ENCODE measurements at places on chromosomes 6 and 20. TPM values are rescaled to one million over a fixed set of nuclear protein-coding genes. Genes with fewer than 3 reads are reported as not detected.

Gene PI16
- not detected for total RNA-seq

DNA sequence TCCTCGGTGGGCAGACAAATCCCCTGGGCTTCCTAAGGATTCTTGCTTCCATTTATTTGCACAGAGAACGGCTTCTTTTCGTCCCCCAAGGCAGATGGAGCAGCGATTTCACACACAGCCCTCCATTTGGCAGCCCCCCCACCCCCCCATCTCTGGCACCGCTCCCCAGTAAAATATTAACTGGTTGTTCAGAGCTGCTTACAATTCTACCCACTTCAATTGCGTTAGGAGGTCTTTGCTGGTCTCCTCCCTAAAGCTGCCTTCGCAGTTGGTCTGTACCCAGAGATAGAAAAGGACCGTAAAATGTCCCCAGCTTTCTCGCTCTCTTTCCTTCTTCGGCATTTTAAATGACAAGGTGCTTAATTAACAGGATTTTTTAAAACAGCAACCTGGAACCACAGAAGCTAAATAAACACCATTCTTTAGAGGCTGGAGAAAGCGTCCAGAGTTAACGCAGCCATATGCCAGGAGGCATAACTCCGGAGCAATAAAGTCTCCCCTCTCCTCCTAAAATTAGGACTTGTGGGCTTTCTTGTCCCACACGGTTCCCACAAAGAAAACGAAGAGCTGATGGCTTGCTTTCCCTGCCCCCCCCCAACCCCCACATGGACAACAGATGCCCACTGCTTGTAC lies 1.7 kb upstream of the ZMYND8 start:
- no peak for DNase-seq

DNA sequence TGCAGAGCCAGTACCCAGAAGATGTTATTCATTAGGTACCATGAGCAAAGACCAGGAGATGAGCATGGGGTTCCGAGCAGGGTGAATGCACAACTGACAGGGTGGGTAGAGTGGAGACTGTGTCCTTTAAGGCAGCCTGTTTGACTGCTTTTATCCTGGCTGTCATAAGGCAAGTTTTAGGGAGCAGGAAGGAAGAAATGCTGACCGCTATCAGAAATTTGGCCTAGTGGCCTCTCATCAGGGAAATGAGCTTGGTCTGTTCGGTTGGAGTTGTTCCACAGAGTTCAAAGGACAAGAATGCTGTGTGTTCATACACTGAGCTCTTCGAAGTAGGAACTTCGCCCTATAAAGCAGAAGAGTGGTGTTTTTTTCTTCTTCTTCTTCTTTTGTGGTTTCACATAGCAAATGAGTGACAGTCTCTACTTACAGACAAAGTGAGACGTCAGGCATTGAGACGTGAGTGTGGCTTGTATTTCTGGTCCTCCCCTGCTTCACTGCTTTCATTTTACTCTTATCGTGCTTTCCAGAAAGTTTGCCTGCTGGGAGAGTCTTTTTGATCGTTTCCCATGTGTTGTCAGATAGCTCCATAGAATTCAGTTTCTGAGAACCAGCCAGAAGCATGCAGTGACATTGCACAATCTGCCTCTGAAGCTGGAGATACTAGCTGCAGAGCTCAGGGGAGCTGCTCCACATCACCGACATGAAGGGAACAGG lies at the start of gene CASS4:
TSS of gene CASS4 (plus strand) at position 502 of the 714 bp plus-strand sequence. CDS start at position 701, 199 bp downstream.
- DNase-seq, result peak; percentile 63

- no peak for DNase-seq
Measured at GRCh38 chr20:6053776-6054688, at the start of gene LRRN4. LRRN4 (minus strand) TSS chr20:6054060; CDS start chr20:6052799, 1,261 bp downstream.

DNA sequence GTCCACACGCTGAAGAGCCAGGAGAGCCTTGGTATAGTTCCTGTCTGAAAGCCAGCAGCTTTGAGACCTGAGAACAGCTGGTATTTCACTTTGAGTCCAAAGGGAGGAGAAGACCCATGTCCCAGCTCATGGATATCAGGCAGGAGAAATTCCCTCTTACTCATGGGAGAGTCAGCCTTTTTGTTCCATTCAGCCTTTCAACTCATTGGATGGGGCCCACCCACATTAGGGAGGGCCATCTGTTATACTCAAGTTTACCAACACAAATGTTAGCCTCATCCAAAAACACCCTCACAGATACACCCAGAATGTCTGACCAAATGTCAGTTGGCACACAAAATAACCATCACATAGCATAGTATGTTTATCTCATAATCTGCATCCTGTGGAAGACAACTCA lies 80.1 kb downstream of the GMDS start:
- DNase-seq, result no peak

DNA sequence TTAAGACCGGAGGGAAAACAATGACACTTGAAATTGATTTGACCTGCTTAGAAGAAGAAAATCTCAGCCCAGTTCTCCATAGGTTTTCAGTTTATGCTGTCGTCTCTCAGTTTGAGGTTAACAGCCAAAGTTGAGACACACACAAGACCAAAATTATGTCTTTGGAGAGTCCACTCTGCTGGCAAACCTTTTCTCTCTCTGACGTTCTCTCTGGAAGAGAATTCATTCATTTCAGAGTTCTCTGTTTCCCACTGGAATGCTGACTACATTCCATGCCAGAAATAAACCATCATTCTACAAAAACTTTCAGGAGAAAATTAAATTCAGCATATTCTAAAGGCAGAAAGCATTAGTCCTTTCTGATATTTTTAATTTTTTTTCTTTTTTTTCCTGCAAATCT lies 155.2 kb downstream of the TFAP2A start:
- no peak for DNase-seq

DNA sequence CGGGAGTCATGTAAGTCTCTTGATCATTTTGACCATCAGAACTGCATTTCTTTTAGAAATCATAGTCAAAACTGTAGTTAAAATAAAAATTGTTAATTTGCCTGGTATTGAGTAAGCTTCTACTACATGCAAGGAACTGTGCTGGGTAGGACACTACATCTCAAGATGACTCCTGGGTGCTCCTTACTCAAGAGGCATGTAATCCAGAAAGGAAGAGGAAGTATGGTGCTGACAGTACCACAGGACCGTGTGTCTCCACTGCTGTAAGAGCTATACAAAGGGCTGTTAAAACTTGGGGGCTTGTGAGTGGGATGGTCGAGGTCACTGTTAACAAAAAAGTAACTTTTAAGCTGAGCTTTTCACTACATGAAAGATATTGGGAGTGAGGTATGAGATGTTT lies 508.3 kb upstream of the SOX4 start:
- no peak for DNase-seq

DNA sequence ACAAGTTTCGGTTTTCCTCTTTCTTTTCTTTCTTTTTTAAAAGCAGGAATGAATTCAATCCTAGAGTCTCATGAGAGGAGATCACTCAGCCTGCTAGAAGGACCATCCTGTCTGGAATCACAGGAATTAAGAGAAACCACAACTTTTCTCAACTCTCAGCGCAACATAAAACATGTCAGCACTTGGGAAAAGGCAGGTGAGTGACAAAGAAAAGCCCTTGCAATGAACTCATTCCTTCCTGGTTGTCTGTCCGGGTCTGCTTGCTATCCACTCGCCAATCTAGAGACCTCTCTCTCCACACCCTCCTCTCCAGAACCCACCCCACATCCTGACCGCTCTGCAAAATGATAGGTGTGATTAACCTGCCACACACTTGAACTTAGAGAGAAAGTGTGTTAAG lies 253.8 kb downstream of the LY86 start:
- DNase-seq, result no peak

Gene MAK
- 0.07 TPM for total RNA-seq

Gene GRM1
- total RNA-seq, result not detected

GRCh38 chr6:89002523-89002922 lies 39.1 kb upstream of the RNGTT start:
- no peak for DNase-seq

- DNase-seq, result no peak
Measured at GRCh38 chr20:61584851-61585250, 332.8 kb downstream of the CDH4 start.

- DNase-seq, result no peak
Measured at GRCh38 chr6:169803816-169804340, 52.5 kb downstream of the ERMARD start.

Gene C20orf202
- total RNA-seq, result not detected

- DNase-seq, result no peak
Measured at GRCh38 chr20:43271980-43272379, 82.3 kb upstream of the PTPRT start.

Gene CDSN
- not detected for total RNA-seq

Gene PSORS1C1
- not detected for total RNA-seq

GRCh38 chr6:98272060-98272459 lies 562.3 kb upstream of the POU3F2 start:
- no peak for DNase-seq

Gene CLIC5
- 0.38 TPM for total RNA-seq

Gene SIRPD
- not detected for total RNA-seq

DNA sequence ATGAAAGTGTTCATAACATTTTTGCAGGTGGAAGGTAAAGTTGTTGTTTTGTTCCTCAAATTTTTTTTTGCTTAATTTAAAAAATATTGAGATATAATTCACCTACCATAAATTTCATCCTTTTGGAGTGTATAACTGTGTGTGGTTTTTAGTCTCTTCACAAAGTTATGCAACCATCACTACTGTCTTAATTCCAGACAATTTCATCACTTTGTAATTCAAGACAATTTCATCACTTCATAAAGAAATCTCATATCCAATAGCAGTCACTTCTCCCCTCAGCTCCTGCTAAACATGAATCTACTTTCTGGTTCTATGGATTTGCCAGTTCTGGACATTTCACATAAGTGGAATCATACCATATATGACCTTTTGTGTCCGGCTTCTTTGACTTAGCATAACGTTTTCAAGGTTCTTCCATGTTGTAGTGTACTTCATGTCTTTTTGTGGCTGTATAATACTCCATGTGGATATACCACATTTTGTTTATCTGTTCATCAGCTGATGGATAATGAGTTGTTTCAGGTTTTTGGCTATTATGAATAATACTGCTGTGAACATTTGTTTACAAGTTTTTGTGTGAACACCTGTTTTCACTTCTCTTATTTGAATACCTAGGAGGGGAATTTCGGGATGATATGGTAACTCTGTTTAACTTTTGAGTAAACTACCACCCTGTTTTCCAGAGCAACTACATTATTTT lies 18.8 kb downstream of the ZFAND3 start:
- no peak for DNase-seq

GRCh38 chr6:41680182-41680965 lies 42.1 kb downstream of the MDFI start:
- no peak for DNase-seq

DNA sequence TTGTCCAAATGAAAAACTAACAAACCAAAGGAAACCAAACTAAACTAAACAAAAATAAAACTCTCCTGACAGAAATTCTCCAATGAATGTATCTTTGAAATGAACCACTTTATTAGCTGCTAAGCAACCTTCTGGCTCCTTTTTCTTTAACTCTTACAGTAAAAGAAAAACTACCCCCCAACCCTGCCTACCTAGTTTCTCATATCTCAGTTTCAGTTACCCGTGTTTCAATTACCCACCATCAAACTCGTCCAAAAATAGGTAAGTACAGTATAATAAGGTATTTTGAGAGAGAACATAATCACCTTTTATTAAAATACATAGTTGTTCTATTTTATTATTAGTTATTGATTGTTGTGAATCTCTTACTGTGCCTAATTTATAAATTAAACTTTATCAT lies 177.4 kb upstream of the THEMIS start:
- DNase-seq, result no peak

Gene AK9
- total RNA-seq, result 7.3 TPM

Gene HEY2
- 0.10 TPM for total RNA-seq

GRCh38 chr6:140957386-140957785 lies 1175.3 kb upstream of the GJE1 start:
- DNase-seq, result no peak

DNA sequence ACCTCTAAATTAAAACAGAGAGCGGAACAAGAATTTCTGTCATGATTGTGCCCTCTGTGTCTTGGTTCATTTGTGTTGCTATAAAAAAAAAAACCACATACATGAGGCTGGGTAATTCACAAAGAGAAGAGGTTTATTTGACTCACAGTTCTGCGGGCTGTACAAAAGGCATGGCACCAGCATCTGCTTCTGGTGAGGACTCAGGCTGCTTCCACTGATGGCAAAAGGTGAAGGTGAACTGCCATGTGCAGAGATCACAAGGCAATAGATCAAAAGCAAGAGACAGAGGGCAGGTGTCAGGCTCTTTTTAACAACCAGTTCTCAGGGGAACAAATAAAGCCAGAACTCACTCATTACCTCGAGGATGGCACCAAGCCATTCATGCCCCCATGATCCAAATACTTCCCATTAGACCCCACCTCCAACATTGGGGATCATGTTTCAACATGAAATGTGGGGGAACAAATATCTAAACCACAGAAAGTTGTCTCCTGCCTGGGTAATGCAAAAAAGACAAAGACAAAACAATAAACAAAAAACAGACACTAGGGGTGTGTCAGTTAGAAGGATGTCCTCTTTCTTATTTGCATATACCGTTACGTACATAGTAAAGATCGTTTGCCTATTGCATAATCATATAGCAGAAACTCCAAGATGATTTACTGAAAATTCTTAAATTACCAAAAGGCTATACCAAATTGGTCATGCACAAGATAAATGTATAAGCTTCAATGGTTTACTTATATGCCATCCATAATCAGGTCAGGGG lies 17.0 kb downstream of the SERPINB9 start:
- no peak for DNase-seq

- DNase-seq, result peak; percentile 68
Measured at GRCh38 chr6:106511288-106512047, 117.8 kb downstream of the RTN4IP1 start.

Gene HTR1E
- total RNA-seq, result not detected

GRCh38 chr6:111758608-111759329 lies 114.5 kb downstream of the FYN start:
- peak; percentile 32 for DNase-seq

DNA sequence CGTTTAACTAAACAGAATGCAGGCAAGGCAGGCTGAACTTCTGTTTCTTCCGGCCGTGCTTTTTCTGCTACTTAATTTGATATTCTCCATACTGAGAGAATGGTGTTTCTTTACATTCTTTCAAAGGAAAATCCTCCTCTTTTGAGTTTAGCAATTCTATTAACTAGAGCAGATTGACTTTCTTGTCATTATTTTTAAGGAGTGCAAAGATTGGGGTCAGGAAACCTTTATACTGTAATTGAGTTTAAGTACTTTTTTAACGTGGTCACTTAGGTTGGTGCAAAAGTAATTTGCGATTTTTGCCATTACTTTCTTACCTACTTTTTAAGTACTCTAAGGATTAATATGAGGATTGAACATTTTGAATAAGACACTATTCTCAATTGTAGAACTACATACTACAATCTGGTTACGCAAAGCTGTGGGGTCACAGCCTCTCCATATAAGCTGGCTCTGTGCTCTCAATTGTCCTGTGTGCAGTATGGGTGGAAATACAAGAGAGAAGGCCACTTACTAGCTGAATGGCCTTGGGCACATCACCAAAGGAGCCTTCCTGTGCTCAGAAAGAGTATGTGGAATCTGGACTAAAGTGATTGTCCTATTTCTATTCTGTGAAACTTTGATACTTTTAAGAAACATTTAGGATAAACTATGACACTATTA lies 16.7 kb downstream of the HECA start:
- no peak for DNase-seq

Gene SLC32A1
- total RNA-seq, result not detected

- DNase-seq, result no peak
Measured at GRCh38 chr6:47306887-47307286, 2.8 kb downstream of the TNFRSF21 start.

Gene DSE
- 25.9 TPM for total RNA-seq

Data from natural killer cell treated with Interleukin-12 subunit alpha and Interleukin-12 subunit beta and Interleukin-15 and Interleukin-18, amount 100 ng/mL, for 72 hours (primary cell).